ENCODE measurements at places on chromosomes 3 and 15. TPM values are rescaled to one million over a fixed set of nuclear protein-coding genes. Genes with fewer than 3 reads are reported as not detected.

The PLA1A gene
- 0.41 TPM for total RNA-seq

The ERC2 gene
- total RNA-seq = 1.9 TPM

The MAPK6 gene
- total RNA-seq = 53.8 TPM

The MKRN2OS gene
- 3.7 TPM for total RNA-seq

The CCDC39 gene
- not detected for total RNA-seq

Data from esophagus squamous epithelium (tissue), 5 donors.